ENCODE measurements at places on chromosomes 13 and 19. TPM values are rescaled to one million over a fixed set of nuclear protein-coding genes. Genes with fewer than 3 reads are reported as not detected.

- no peak for DNase-seq
Observed at GRCh38 chr19:3027981-3028304, 1.1 kb downstream of the TLE2 start.

Gene HSH2D
- 0.26 TPM for total RNA-seq

DNA sequence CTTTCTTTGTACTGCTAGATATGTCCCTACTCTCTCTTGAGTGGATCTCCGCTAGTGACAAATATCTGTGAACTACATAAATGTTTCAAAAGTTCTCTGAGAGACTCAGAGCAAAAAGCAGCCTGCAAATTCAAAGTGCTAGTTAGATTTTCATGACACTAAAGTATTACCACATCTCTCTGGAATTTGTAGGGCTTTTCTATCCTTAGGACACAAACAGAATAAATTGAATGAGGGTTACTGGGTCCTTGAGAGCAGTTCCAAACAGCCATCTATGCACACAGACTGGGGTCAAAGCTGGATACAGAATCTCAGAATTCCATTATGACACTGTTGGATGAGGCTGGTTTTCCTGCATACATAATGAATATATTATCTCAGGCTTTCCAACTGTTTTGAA is 953.2 kb downstream of the DIAPH3 start:
- DNase-seq, result no peak

- DNase-seq, result no peak
Observed at GRCh38 chr13:50714891-50715290, 128.6 kb downstream of the DLEU7 start.

DNA sequence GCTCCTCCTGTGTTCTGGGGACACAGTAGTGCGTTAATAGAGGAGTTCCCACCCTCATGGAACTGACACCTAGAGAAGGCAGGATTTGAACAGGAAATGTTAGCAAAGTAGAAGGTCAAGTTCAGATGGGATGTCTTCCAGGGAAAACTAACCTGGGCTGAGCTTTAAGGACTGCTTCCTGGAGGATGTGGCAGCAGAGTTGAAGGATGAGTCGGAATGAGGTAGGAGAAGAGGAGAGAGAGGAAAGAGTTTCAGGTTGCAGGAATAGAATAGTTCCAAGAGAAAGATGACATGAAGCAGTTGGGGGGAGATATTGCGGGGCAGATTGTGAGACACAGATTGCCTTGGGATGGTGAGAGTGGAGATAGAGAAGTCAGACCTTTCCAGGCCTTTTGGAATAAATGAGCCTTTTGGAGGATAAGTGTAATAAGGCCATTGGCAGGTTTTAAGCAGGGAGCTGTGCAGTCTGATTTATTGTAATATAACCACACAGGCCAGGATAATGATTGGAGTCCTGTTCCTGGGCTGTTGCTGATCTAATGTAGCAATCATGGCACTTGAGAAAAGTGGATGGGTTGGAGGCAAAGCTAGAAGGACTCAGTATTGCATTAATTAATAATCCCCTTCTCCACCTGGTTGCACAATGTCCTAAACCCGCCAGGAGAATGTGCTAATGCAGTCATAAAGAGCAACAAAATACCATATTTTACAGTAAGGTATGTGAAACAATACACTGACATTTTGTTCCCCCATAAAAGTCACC is 205.4 kb downstream of the SHISA2 start:
- DNase-seq, result peak; percentile 64

Gene CNN1
- not detected for total RNA-seq

Gene CEACAM16
- not detected for total RNA-seq

Gene MBNL2
- total RNA-seq, result 12.4 TPM

- DNase-seq, result no peak
Observed at GRCh38 chr13:45149964-45150363, 29.7 kb downstream of the GTF2F2 start.

DNA sequence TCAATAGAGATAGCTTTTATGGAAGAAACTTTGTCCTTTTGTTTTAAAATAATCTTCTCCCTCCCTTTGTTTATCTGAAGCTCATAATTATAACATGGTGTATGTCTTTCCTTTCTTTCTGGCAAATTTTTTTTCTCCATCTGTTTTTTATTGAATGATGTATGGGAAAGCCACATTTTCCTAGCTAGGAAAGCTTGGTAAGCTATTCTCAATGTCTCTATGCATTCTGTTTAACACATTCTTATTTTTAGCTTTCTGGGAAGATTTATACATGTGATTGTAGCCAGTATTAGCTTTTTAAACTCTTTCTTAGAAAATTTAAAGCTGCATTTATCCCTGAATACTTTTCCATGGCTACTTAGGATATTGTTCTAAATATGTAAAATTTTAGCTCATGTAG is 124.9 kb upstream of the CSNK1A1L start:
- no peak for DNase-seq

- DNase-seq, result no peak
Observed at GRCh38 chr13:94176561-94176960, 302.9 kb downstream of the DCT start.

DNA sequence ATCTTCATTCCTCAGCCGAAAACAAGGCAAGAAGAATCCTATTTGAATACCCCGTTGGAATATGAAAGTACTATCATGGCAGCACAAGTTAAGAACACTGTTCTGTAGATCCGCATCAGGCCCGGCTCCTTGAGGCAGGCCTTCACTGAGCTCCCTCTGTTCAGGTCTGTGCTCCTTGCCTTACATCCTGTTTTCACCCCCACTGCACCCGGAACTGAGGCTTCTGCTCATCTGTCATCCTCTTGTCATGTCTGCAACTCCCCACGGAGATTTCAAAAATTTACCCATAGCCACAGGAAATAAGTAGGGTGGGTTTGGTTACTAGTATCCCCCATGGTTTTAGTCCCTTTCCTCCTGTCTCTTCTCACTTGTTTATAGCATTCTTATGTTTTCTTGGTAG is 861.9 kb downstream of the GPC5 start:
- no peak for DNase-seq

GRCh38 chr13:35629026-35629425 is 152.5 kb upstream of the MAB21L1 start:
- DNase-seq, result no peak

GRCh38 chr13:44726214-44726613 is 150.1 kb upstream of the TSC22D1 start:
- peak; percentile 84 for DNase-seq

Gene PGLYRP1
- total RNA-seq, result not detected

DNA sequence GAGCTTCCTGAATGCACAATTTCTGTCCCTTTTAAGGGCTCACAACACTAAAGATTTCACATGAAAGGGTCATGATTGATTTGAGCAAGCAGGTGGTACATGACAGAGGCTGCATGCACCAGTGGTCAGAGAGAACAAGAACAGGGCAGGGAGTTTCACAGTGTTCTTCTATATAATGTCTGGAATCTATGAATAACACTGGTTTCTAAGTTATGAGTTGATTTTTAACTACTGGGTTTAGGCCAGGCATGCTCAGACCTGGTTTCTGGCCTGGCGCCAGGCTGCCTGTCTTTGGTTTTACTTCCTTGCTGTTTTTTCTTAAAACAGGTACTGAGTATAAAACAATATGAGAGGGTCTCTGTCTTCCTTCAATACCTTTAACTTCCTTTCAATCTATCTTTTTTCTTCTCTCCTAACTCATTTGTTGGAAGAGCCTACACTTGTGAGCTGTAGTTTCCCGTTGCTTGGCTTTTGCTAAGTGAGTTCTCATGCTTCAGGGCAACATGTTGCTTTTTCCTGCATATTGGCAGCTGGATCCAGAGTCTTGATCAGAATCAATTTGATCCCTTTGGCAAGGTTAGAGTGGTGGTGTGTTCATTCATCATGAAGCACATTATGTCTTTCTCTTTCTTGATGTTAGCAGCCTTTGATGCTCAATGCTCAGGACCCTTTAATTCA is 38.5 kb upstream of the FGF14 start:
- DNase-seq, result peak; percentile 67

Gene DCT
- not detected for total RNA-seq

GRCh38 chr13:72727417-72728289 is at the start of the genes BORA and MZT1:
Gene BORA, plus strand, starts transcription at chr13:72727923. Its CDS starts 1,018 bp downstream, at chr13:72728941.
Gene MZT1, minus strand, starts transcription at chr13:72727629. Its CDS starts 27 bp downstream, at chr13:72727602.
- DNase-seq, result peak; percentile 96

Gene IL4I1
- 0.26 TPM for total RNA-seq

- DNase-seq, result no peak
Observed at GRCh38 chr13:109163037-109163379, 533.6 kb downstream of the MYO16 start.

Gene CLEC4G
- not detected for total RNA-seq

DNA sequence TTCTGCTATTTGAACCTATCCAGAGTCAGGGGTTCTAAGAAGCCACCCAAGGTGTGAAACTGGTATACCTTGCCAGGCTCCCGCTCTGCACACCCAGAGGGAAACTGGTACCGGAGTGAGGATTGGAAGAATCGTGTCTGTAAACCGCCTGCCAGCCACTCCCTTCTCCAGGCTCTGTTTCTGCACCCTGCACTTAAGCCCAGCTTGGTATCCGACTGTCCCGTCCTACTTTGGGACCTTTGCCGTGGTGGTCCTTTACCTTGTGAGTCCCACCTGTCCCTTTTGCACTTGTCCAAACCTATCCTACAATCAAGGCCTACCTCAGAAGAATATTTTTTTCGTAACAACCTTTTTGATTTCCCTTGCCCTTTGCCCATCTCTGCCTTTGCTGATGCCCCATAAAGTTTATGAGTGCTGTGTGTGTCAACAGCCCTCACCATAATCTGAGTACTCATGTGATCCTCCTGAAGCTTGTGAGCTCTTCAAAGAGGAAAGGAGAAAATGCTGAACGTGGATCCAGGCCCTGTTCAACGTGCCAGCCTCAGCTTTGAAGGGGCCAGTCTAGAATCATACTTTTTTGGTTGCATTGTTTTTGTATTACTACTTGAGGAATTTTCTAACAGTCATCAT is 44.7 kb downstream of the GARRE1 start:
- no peak for DNase-seq

Gene ESD
- total RNA-seq, result 42.4 TPM

DNA sequence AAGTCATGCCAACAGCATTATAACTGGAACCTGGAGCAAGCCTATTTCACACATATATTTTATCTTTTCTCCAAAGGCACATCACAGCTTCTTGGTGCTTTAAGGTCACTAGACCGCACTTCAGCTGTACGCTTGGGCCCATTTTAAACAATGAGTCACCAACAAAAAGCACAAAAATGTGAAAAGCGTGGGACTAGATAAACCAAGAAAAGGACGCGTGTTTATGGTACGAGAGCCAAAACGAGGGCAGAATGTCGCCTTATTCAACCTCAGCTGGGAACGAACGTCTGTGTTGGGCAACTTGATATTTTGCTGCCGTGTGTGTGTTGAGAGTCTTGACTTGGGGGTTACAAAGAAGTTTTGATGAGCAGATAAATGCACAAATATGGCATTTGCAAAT is 9.2 kb upstream of the EHD2 start:
- no peak for DNase-seq

DNA sequence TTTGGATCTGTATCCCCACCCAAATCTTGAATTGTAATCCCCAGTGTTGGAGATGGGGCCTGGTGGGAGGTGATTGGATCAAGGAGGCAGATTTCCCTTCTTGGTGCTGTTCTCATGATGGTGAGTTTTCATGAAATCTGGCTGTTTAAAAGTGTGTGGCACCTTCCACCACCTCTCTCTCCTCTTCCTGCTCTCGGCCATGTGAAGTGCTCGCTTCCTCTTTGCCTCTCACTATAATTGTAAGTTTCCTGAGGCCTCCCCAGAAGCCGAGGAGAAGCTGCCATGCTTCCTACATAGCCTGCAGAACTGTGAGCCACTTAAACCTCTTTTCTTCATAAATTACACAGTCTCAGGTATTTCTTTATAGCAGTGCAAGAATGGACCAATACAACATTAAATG is 15.7 kb downstream of the COMMD6 start:
- no peak for DNase-seq

Gene MCF2L
- total RNA-seq, result under 0.01 TPM
